ENCODE measurements at places on chromosomes 3 and 15. TPM values are rescaled to one million over a fixed set of nuclear protein-coding genes. Genes with fewer than 3 reads are reported as not detected.

The CD86 gene
- 4.4 TPM for total RNA-seq

The LZTFL1 gene
- 3.4 TPM for total RNA-seq

The KPNA4 gene
- 39.9 TPM for total RNA-seq

The CFAP91 gene
- total RNA-seq = not detected

The ANKDD1A gene
- 10.1 TPM for total RNA-seq

The ARID3B gene
- total RNA-seq = 43.9 TPM

The TF gene
- total RNA-seq = 0.50 TPM

The CLDN16 gene
- total RNA-seq = not detected

The GASK1A gene
- total RNA-seq = not detected

The ARGFX gene
- total RNA-seq = not detected
